ENCODE measurements at places on chromosomes 6 and 20.

DNA sequence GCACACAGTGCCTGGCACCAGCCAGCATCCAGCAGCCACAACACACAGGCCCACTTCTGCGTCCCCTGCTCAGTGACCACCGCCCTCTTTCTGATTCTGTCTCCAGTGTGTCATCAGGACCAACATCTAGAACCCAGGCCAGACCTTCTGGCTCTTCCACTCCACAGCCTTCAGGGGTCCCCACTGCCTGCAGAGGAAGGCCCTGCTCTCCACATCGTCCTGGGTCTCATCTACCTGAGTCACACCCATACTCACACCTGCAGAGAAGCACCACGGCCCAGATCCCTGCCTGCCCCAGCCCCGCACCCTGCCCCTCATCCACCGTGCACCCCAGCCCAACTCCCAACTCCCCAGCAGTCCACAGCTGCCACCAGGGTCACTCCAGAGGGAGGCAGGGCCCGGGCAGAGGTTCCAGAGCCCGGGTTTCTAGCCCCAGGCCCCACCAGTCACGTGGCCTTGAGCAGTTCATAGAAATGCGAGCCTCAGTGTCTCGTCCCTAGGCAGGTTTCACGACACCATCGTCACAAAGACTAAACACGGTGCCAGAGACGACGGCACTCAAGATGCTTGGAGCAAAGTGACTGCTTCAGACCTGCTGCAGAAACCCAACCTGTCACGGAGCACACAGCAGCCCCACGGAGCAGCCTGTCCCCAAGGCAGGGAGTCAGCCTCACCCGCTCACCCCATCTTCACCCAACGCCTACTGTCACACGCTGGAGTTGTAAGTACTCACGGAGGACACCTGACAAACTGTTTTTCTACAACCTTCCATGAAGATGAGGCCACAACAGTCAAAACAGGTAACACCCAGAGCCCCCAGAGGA lies 16.1 kb downstream of the TAF4 start:
- peak; percentile 54 for DNase-seq

- peak; percentile 67 for DNase-seq
Measured at GRCh38 chr20:45469336-45470261, at the start of gene WFDC2. Gene WFDC2, plus strand, starts transcription at chr20:45469753. Its CDS starts 29 bp downstream, at chr20:45469782.

GRCh38 chr20:51093240-51093763 lies 70.4 kb upstream of the KCNG1 start:
- DNase-seq, result no peak

DNA sequence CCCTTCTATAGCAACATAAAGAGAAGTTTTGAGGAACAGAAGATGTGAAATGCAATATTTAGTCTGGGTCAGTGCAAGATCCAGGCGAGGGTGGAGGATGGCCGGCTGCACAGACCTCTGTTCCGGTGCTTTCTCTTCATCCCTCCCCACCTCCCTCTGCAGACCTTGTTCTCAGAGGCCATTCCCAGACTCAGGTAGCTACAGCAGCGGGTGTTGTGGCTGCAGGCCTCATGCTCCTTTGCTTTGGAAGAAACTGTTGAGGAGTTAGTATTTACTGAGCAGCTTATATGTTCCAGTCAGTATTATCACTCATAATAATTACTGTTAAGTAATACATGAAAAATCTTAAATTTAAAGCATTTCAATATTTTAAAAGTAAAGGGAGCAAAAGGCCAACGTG lies 1.7 kb downstream of the BTN3A3 start:
- no peak for DNase-seq

DNA sequence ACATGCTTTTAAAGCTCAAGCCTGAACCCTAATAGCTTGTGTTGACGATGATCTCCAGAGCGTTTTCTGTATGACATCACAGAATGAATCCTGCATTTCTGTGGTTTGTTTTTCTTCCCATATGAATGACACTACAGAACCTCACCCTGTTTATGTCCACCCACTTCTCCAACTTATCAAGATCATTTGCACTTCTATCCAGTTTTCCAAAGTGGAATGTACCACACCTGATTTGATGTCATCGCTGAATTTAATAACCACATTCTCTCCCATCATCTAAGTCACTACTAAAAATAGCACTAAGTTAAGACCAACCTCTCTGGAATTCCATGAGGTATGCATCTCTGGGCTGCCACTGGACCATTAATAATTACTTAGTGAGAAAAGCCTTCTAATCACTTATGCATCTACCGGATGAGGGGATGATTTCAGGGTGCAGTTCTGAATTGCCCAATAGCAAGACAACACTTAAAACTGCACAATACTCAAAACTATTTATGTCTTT lies 33.3 kb upstream of the CITED2 start:
- no peak for DNase-seq

- no peak for DNase-seq
Measured at GRCh38 chr6:17349427-17349826, 44.0 kb upstream of the CAP2 start.

DNA sequence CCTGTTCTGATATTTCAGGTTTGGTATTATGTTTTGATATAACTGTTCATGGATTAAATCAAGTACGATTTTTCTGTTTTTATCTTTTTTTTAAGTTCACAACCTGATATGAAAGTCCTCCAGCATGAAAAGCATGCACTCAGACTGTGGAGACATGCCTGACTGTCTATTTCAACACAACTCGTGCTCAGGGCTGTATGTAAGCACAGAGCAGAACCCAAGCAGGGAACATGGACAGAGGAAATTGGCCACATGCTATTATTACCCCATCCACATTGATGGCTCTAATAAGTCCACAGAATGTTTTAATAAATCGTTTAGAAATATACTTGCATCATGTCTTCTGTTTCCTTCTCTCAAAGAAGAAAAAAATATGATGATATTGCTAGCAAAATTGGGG lies 730.4 kb downstream of the C6orf118 start:
- no peak for DNase-seq

DNA sequence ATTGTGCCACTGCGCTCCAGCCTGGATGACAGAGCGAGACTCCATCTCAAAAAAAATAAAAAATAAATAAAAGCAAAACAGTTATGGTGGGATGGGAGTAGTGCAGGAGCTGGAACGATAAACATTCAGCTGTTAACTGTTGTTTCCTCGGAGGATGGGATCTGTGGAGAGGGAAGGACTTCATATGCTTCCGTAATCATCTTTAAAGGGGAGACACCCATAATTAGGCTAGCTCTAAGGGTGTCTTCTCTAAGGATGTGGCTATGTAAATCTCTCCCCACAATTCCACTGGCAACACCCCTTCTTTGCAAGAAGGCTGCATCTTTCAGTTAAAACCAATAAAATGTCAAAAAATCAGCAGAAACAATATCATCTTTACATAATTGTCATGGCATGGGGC lies 42.6 kb upstream of the MTHFD1L start:
- DNase-seq, result no peak

DNA sequence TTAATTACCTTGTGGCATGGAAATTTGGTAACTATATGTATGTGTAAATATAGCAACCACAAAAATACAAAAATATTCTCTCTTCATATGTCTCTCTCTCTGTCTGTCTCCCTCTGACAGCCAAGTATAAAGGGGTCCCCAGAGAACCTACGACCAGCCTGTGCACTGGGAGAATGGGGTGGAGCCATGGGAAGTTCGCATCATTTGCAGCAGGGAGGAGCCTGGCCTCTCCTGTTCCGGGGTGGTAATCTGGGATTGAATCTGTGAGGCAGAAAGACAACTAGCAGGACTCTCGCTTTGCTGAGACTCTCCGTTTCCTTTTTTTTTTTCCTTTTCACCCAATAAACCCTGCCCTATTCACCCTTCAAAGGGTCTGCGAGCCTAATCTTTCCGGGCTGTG lies 1109.1 kb downstream of the HACE1 start:
- no peak for DNase-seq

- DNase-seq, result no peak
Measured at GRCh38 chr20:24097506-24098245, 109.1 kb upstream of the GGTLC1 start.

- DNase-seq, result no peak
Measured at GRCh38 chr6:97085772-97086171, 161.2 kb downstream of the KLHL32 start.

DNA sequence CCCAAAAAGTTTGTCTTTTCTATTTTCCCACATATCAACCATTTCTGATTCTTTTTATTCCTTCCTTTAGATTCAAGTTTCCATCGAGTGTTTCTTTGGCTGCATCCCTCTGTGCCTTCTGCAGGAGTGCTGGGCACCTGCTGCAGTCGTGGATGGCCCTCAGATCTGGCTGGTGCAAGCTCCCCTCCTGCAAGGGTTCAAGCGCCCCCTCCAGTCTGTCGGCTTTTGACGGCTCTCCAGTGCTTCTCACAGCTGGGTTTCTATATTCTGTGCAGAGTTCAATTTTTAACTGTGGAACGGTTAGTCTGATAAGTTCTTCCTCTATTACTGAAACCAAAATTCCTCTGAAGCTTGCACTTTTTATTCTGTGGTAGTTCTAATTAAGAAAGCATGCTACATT lies 132.1 kb downstream of the HUS1B start:
- DNase-seq, result no peak

- no peak for DNase-seq
Measured at GRCh38 chr6:107488174-107488874, 1.6 kb upstream of the SOBP start.

DNA sequence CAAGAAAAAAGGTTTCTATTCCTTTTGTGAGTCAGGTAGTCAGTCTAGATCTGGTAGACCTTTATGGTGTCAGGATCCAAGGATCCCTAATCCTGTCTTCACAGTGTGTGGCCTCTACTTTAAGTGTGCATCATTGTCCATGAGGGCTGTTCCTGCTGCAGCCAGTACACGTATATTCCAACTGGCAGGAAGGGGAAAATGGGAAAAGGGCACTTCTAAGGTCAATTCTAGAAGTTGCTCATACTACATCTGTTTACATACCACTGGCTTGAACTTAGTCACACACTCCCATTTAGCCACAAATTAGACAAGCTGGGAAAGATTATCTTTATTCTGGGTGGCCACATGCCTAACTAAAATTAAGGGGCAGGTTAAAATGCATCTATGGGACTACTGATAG lies 9.7 kb upstream of the MMS22L start:
- DNase-seq, result no peak

- DNase-seq, result peak; percentile 64
Measured at GRCh38 chr6:158043008-158043407, 61.3 kb downstream of the SYNJ2 start.

DNA sequence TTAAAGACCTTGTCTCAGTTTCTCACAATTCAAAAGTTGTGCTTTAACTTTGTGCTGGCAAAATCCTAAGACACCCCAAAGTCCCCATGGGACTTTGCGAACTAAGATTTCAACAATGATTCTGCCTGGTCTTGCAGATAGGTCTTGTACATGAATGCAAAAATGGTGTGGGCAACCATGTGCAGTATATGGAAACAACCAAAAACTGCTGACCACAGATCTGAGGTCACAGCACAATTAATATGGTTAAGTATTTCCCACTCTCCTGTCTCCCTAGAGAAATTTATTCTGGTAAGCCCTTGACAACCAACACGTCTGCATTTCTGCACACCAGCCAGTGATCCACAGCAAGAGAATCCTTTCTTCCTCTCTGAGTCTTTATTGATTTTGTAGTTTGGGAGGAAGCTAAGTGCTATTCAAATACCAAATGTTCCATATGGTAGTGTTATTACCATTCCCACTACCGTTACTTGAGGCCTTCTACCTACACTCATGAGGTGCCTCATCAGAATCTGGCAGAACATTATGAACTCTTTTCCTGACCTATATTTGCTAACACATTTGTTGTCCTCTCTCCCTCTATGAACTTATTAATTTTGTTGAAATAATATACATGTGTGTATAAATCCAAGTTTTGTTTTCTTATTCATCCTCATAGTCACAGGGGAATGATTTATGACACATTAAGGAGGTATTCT lies 178.7 kb downstream of the ATXN1 start:
- DNase-seq, result no peak

GRCh38 chr6:42341771-42342553 lies 109.8 kb downstream of the TRERF1 start:
- DNase-seq, result no peak

DNA sequence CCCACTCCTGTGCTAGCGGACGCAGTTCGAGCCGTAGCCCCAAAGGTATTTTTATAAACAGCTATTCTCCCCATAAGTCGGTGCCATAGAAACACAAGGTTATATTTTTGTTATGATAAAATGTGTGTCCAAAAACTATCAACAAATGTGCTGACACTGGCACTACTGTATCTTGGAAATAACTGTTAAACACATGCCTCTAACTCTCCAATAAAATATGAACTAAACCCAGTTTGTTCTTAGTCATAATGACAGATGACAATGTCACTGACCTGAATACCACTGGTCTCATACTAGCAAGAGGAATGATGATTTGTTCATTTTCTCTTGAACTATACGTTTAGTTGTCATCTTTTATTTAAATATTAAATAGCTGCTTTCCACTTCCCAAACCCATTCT lies 51.4 kb upstream of the NUP153 start:
- no peak for DNase-seq
